ENCODE measurements at places on chromosomes 3 and 15. TPM values are rescaled to one million over a fixed set of nuclear protein-coding genes. Genes with fewer than 3 reads are reported as not detected.

LRTM1 gene
- polyA plus RNA-seq, result not detected

CYP11A1 gene
- 1.1 TPM for polyA plus RNA-seq

GRCh38 chr3:46559091-46559704, 6.9 kb downstream of the LRRC2 start:
- no peak for DNase-seq

- no peak for DNase-seq
Measured at GRCh38 chr3:181457190-181457589, 254.5 kb upstream of the SOX2 start.
